ENCODE measurements at places on chromosomes 16 and 17. TPM values are rescaled to one million over a fixed set of nuclear protein-coding genes. Genes with fewer than 3 reads are reported as not detected.

Gene ABCC12
- not detected for polyA plus RNA-seq

Gene NGFR
- 0.83 TPM for polyA plus RNA-seq

Gene CMTM2
- polyA plus RNA-seq: not detected

Gene PLSCR3
- 145 TPM for polyA plus RNA-seq

Gene MGAT5B
- 0.29 TPM for polyA plus RNA-seq

Gene TRPV3
- 3.5 TPM for polyA plus RNA-seq

Gene KRTAP9-4
- not detected for polyA plus RNA-seq

Gene THRA
- polyA plus RNA-seq: 5.4 TPM

Gene ANKRD40CL
- polyA plus RNA-seq: not detected
